Lung (tissue), 17 donors: ENCODE measurements at places on chromosomes 13 and 19.

DNA sequence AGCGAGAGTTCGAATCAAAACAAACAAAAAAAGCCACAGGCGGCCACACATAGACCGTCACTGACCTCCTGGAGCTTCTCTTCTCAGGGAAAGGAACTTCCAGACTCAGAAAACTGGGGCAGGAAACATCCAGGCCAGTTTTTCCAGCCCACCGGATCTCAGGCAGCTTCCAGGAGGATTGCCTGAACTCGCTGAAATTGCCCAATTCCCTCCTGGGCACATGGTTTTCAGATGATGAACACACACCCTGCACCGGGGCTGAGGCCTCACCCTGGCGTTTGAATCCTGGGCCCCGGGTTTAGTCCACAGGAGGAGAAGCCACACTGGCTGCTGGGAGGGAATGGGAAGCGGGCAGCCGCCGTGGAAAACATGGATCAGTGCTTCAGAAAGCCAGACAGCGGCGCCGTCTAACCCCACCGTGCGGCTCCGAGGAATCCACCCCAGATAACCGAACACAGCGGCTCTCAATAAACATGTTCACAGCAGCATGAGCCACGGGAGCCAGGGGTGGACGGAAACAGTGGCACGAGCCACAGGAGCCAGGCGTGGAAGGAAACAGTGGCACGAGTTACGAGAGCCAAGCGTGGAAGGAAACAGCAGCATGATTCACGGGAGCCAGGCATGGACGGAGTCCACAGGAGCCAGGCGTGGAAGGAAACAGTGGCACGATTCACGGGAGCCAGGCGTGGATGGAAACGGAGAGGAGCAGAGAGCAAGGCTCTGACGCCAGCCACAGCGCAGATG lies 18.2 kb upstream of the PTBP1 start:
- peak; percentile 82 for DNase-seq

DNA sequence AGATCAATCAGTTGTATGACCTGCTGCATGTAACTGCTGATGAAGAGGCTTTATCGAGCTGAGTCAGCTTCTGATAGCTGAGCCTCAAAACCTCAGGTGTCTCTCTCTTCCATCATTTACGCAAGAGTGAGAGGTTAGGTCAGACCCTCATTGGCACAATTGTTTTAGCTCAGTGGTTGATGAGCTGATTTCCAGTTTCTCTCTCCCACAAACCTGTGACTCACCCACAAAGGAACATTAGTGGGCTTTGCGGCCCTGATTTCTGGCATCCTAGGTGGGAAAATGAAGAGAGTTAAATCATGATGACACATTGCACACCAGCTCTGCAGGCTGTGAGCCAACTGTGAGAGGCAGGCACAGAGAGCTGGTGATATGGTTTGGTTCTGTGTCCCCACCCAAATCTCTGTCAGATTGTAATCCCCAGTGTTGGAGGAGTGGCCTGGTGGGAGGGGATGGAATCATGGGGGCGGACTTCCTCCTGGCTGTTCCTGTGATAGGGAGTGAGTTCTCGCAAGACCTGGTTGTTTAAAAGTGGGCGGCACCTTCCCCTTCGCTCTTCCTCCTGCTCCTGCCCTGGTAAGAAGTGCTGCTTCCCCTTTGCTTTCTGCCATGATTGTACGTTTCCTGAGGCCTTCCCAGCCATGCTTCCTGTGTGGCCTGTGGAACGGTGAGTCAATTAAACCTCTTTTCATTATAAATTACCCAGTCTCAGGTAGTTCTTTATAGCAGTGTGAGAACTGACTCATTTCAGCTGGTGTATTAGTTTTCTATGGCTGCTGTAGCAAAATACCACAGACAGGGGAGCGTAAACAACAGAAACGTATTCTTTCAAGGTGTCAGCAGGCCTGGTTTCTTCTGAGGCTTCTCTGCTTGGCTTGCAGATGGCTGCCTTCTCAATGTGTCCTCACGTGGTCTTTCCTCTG lies 33.5 kb upstream of the TMTC4 start:
- DNase-seq = no peak

DNA sequence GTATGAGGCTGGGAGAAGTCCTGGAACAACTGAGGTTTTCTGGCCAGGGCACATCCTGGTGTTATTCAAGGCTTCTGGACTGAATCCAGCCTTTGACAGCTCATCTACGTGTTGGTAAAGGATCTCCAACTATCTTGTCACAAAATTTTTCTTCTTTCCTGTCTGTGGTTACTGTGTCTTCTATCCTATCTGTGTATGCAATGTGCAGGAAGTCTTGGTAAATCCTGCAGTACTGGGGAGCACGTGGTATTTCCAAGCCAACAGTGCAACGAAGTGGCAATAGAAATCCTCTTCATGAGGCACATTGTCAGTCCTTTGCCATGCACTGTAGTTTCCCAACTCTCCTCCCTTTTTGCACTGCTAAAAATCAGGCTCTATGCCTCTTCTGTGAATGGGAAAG lies 86.7 kb downstream of the ZNF100 start:
- no peak for DNase-seq

DNA sequence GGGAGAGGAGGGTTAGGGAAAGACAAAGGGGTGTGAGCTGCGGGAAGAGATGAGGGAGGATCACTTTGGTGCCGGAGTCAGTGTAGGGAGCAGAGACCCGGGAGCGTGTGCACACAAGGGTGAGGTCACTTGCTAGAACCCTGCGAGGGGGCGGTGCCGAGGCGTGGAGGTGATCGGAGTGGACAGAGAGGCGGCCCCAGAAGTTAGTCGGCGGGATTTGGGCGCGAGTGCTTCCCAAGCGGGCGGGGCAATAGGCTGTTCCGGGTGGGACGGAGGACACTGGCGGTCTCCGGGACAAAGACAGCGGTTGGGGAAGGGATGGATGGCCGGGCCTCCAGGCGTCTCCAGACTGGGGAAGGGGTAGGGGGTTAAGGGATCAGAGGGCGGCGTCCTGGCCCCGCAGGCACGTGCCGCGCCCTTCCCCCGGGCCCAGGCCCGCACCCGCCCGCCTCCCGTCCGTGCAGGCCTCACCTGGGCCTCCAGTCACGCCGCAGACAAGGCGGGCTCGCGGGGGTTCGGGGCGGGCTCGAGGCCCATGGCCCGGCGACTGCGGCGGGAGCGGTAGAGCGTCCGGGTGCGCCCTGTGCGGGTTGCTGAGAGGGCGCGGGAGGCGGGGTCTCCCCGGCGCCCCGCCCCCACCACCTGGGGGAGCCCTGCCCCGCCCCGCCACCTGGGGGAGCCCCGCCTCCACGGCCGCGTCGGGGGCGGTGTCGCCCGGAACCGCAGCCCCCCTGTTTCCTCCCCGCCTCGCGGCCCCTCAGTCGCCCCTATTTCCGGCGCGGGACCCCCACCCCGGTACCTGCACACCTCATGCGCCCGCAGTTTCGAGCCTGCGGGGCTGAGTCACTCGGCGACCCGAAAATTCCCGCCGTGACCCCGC lies at the start of gene LPAR2:
TSS of gene LPAR2 (minus strand) at position 600 of the 880 bp plus-strand sequence. CDS start 945 bp downstream, outside the sequence.
- DNase-seq = peak; percentile 78

GRCh38 chr19:38547421-38547820 lies 70.3 kb downstream of the MAP4K1 start:
- no peak for DNase-seq

- DNase-seq = no peak
Observed at GRCh38 chr13:107097916-107098315, 530.0 kb upstream of the ARGLU1 start.

DNA sequence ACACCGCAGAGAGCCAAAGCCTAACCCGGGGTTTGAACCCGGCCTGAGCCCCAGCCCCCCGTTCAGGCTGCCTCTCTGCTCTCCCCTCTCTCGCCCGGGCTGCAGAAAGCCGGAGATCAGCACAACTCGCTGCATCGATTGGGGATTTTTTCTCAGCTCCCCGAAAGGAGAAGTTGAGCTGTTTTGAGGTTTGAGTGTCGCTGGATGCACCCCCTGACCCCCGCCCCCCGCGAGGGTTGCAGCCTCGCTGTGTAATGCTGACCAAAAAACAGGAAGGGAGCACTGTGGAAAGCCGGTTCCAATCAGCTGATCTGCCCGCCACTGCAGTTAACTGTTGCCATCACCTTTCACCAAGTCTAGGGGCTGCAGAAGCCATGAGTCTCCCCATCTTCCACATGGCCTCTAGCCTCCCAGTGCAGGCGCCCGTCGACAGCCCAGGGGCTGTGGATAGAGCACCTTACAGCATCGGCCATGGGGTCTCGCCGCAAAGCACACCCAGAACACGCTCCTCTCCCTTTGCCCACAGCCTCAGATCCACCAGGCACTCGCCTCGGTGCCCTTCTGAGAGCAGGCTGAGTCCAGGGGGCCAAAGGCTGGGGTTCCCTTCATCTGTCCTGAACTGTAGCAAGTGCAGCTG lies 34.5 kb downstream of the MYO9B start:
- no peak for DNase-seq

DNA sequence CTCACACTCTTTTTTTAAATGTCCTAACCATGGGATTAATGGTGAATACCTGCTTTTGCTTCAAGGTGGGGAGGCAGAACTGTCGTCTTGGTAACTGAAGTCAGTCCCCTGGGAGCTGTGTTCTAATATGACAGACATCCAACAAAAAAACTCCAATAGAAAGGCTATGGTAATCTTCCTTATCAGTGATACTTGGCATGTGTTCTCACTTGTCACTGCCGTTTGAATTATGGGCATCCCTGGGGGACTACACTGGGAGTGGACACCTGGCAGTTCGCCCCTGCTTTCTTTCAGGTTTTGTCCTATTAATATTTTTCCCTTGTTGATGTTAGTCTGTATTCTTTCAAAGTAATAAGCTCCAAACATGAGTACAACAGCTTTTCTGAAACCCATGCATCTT lies 252.6 kb downstream of the SLITRK5 start:
- no peak for DNase-seq

DNA sequence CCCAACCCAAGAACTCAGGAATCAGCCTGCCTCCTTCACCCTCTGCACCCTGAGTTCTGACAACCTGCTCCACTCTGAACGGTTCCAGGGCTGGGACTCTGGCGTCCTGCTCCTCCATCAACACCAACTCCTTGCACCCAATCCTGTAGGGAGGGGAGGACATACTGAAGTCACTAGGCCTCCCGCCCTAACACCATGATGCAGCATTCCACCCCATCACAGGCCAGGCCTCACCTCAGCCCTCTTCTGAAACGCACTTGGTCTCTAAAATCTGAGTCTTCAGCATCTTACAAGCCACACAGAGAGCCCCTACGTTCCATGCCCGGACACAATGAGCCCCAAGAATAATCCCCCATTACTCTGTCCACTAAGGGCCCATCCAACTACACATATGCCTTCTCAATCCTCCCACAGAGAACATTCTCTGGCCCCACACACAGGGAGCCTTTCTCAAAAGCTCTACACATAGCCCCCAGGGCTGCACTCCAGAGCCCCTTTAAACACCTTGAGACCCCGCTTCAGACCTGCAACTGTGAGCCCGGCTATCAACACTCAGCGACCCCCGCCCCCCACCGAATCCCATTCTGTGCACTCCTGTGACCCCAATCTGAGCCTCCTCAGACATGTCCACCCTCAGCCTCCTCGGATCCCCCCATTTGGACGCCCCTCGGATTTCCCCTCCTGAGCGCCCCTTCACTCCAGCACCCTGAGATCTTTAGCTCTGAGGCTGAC lies 567 bp downstream of the ALKBH6 start:
- DNase-seq = no peak

DNA sequence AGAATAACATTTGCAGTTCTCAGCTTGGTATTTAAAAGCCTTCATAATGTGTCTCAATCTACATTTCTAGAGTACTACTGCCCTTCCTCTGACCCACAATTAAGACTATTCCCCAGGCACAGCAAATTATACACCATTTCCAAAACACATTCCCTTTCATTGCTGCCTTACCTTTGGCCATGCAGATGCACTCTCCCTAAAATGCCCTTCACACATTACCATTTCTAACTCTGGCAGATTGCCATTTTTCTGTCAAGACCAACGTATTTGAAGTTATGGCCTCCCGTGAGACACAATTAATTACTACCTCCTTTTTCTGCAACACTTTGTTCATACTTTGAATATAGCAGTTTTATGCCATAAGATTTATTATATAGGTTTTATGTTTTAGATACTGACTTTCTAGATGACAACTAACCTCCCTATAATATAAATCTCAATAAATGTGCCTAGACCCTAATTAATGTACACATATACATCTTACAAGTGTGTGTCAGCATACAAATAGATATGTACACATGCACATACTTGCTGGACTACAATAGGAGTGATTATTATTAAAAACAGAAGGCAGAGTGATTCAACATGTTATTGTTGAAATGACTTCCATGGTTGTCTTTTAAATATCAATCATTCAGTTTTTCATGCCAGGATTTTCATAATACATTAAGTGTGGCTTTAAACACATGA lies 2902.5 kb downstream of the PCDH9 start:
- DNase-seq = no peak

DNA sequence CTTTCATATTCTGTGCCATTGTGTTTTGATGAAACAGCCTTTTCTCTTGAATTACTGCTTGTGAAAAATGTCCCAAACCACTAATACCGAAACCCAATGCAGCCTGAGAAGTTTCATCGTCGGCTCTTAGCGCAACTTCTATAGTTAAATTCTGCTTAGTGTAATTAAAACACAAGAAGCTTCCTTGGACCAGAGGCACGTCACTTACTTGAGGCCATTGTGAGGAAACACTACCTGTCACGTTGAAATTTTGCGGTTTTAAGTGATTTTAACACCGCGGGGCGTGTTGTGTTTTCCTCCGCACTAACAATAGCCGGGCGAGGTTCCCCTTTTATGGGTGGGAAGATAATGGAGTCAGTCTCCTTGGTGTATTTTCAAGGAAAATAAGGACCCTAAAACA lies 70.9 kb downstream of the GGACT start:
- no peak for DNase-seq

GRCh38 chr13:110645750-110646149 lies 30.4 kb downstream of the NAXD start:
- no peak for DNase-seq

- no peak for DNase-seq
Observed at GRCh38 chr19:17617807-17618192, 62.4 kb downstream of the COLGALT1 start.

GRCh38 chr13:23770973-23771372 lies 118.2 kb downstream of the MIPEP start:
- DNase-seq = no peak

DNA sequence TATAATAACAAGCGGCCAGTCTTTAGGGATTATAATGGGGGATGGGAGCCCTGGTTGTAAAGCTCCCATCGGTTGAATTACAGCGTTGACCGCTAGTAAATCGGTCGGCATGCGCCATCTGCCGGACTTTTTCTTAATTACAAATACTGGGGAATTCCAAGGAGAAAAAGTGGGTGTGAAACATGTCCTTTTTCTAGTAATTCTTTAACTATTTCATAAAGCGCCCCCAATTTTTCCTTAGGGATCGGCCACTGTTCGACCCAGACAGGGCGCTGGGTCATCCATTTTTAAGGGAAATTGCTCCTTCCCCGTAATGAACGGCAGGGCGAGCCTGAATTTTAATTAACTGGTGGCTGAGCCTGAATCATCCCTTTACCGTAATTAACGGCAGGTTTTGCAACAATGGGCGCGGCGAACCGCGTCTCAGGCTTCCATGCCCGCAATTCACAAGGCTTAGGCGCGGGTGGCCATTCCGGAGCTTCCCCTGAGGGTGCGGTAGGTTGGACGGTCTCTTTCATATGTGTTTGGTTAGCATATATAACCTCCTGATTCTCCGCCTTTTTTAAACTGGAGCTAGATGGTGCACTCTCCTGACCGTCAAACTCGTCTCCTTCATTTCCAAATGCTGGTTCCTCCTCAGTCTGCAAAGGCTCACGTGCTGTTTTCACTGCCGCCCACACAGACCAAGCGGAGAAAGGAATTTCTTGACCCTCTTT lies 30.2 kb upstream of the EVI5L start:
- DNase-seq = peak; percentile 79

GRCh38 chr13:32783067-32783466 lies 196.8 kb downstream of the PDS5B start:
- DNase-seq = no peak

GRCh38 chr19:12779162-12779993 lies 4.0 kb upstream of the HOOK2 start:
- peak; percentile 95 for DNase-seq

- no peak for DNase-seq
Observed at GRCh38 chr19:30596813-30597399, 224.7 kb downstream of the ZNF536 start.
